Right cardiac atrium (tissue), 5 donors: ENCODE measurements at places on chromosomes 12 and 14.

- no peak for DNase-seq
These were observed 3.8 kb downstream of the CACNB3 start for GRCh38 chr12:48822139-48822538.

DNA sequence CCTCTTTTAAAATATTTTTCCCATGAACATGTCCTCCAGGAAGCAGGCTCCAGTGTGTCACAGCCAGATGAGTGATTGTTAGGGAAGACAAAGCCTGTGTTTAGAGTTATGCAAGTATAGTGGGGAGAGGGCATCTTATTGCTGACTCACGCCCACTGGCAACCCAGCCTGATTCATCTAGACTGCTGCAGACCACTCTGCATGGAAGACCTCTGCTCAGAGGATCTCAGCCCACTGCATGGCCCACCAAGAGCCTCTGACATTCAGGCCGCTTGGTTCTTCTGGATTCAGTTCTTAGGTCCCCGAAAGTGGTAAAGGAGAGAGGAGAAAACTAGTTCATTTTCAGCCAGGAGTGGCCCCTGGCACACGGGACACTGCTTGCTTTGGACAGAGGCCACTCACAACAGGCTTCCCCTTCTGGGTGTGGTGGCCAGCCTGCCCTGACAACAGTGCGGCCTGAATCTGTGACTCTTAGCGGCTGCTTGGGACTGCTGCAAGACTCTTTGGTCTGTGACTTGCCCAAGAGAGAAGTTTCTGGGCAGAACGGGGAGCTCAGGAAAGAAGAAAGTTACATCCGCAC, 266.3 kb downstream of the ZFP36L1 start:
- DNase-seq: peak; percentile 81

DNA sequence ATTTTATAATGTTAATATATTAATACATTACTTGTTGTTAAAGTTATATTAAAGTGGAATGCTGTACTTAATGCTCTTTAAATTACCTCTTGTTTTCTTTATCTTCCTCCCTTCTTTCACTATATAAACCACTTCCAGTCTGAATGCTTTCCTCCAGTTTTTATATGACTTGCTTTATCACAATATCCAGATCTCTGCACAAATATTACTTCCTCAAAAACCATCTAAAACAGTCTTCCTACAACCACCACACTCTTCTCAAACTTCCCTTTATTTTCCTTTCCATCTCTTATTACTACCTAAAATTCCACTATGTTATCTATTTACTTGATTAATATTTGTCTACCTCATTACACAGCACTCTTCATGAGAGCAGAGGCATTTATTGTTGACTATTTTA, 956.6 kb downstream of the LRFN5 start:
- no peak for DNase-seq

DNA sequence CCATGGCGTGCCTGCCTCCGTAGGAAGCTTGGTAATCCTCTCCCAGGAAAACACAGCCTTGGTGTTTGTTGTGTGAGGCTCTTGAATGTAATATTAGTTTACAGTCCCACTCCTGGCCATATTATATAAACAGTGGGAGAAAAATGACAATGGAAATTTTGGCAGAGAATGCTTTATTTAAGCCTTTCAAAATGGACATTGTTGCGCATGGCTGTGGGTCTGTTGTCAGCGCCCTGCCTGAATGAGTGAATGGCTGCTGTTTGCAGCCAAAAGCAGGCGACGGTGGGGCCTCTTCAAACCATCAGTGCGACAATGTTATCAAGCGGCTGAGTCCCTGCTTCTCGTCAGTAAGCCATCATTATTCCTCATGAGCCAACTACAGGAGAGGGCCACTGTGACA, 201.8 kb upstream of the RMST start:
- no peak for DNase-seq

GRCh38 chr12:88889326-88890110, 309.2 kb upstream of the KITLG start:
- DNase-seq: no peak

DNA sequence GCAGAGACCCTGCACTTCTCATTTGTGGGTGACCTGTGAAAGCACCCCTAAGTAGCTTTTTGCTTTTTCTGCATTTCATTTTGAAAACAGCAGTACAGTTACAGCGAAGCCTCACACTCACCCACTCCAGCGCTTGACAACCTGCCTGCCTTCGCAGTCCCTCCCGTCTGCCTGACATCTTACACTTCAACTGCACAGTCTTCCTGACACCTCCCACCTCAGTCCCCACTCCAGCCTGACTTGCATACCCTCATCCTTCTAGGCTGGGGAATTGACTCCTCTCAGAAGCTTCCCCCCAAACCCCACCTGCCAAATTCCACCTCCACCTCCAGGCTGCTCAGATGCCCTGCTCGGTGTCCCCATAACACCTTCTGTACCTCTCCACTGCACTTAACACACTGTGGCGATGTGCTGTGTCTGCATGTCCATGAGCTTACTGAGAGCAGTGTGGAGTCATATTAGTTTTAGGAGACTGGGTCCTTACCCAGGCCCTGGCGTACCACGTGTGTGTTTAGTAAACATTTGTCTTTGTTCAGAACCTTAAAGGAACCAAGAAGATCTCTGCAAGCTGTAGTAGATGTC, 159.4 kb downstream of the PRKCH start:
- DNase-seq: no peak

GRCh38 chr14:84468153-84468552, 1061.8 kb upstream of the FLRT2 start:
- DNase-seq: no peak

DNA sequence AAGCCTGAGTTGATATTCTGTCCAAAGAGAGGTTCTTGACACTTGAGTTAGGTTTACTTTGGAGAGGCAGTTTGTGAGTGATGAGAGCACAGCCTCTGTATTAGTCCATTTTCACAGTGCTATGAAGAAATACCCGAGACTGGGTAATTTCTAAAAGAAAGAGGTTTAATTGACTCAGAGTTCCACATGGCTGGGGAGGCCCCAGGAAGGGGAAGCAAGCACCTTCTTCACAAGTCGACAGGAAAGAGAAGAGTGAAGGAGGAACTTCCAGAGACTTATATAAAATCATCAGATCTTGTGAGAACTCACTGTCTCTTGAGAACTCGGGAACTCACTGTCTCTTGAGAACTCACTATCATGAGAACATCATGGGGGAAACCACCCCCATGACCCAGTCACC, 5.4 kb downstream of the ZC3H14 start:
- no peak for DNase-seq

GRCh38 chr12:89468017-89468416, 56.6 kb downstream of the GALNT4 start:
- no peak for DNase-seq
